ENCODE measurements at places on chromosomes 2 and 18. TPM values are rescaled to one million over a fixed set of nuclear protein-coding genes. Genes with fewer than 3 reads are reported as not detected.

GRCh38 chr2:116754381-116755101 lies 1060.0 kb upstream of the DDX18 start:
- no peak for DNase-seq

- no peak for DNase-seq
Measured at GRCh38 chr2:226699321-226699720, 100.3 kb downstream of the IRS1 start.

GRCh38 chr18:48493434-48494230 lies 45.2 kb upstream of the CTIF start:
- peak; percentile 24 for DNase-seq

GKN1 gene
- not detected for total RNA-seq

- no peak for DNase-seq
Measured at GRCh38 chr18:919078-919477, 14.4 kb downstream of the ADCYAP1 start.

DNA sequence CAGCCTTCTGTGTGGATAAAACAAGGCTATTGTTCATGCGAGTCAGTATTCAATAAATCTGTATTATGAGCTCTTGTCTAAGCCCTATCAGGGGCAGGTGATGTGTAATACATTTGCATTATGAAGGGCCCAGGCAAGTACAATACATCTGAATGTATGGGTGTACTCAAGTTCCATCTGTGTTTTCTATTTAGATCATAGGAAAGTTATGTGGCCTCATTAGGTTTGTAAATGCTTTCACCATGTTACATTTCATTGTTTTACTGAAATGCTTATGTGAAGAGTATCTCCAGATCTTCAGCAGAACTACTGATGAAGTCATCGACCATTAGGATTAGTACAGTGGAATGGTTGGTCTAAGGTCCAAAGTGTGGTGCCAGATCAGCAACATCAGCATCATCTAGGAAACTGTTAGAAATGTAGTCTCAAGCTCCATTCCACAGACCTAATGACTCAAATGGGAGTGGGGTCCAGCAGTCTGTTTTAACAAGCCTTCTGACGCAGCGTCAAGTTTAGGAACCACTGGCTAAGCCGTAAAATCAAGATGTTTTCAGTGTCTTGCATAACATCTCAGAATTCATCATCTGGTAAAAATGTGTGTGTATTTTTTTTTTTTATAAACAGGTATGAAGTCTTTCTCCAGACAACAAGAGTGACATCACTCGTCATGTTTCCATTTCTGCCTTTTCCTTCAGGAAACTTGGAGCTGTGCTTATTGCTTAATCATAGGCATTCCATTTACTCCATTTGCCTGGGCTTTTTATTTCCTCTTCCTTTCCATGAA lies 80.5 kb downstream of the LYPD6 start:
- no peak for DNase-seq

FECH gene
- 36.3 TPM for total RNA-seq

DNA sequence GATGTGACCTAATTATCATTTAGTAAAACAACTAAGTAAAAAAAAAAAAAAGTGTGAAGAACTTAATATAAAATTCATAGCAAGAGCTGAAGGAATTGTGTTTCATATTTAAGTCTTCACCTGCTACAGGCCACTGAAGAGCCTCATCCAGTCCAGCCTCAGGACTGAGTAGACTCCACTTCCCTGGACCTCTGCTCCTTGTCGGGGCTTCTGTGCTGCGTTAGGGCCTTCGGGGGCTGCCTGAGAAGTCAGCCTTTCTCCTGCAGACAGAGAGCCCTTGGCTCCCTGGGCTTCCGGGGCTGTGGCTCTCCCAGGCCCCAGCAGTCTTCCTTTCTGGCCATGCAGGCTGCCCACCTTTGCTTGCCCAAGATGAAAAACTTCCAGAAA lies 95.5 kb downstream of the MTCL1 start:
- DNase-seq, result peak; percentile 7

DNA sequence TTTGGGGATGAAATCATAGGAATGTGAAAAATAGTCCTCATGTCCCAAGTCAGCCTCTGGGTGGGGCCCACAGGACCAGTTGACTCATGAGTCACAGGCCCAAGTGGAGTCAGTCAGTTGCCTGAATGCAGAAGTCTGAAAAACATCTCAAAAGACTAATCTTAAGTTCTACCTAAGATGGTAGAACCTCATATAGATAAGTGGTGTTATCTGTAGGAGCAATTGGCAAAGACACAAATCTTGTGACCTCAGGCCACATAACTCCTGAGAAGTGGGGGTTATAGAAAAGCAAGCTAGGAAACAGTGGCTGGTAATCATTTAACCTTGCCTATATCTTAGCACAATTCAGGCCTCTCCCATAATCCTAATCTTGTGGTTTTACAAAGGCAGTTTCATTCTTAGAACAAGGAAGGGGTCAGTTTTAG lies 257.1 kb upstream of the SPOPL start:
- DNase-seq, result peak; percentile 1

DNA sequence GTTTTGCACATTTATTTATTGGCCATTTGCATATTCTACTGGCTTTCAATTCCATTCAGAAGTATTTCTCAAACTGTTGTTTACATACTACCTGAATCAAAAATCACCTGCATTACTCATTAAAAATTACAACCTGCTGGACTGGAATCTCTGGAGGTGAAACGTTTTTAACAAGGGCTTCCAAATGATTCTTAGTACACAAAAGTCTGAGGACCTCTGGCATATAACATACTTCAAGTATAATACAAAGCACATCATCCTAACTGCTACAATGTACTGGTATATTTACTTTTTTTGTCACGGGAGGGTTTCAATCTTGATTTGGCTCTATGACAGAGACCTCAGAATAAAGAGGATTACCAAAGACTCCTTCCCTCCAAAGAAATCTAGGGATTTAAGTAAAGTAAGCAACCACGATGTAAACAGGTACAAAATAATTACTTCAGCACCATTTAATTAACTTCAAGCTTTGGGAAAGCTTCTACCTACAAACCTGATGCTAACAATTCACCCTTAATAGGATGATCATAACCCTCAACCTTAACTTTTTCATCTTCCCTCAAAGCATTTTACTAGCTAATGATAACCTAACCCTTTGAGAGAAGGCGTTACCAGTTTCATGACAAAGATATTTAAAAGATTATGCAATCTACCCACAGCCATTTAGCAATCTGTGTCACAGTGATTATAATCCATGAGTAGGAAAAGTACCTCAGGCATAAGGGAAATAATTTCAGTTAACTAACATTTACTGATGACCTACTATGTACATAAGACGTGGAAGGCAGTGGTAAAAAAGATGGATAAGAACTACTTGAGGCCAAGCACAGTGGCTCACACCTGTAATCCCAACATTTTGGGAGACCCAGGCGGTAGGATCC lies 24.7 kb downstream of the ATAD2B start:
- DNase-seq, result no peak

GRCh38 chr18:7898181-7898580 lies 331.1 kb downstream of the PTPRM start:
- DNase-seq, result no peak

GPBAR1 gene
- not detected for total RNA-seq

DNA sequence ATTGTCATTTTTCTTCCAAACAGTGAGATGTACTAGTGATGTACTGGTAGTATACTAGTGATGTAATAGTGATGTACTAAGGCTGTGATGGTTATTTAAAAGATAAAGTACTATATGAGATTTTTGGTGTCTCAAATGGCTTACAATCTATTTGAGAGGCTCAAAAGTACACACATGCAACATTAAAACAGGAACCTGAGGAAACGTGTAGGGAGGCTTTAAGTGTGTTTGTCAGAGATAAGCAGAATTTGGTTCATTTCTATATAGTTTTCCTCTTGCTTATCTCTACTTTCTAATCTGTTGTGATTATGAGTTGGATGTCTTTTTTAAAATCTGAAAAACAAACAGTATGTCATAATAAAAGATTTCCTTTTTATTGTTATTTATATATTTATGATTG lies 100.9 kb upstream of the SERTAD2 start:
- DNase-seq, result no peak

OTX1 gene
- total RNA-seq, result under 0.01 TPM

OR6B2 gene
- total RNA-seq, result not detected

DNA sequence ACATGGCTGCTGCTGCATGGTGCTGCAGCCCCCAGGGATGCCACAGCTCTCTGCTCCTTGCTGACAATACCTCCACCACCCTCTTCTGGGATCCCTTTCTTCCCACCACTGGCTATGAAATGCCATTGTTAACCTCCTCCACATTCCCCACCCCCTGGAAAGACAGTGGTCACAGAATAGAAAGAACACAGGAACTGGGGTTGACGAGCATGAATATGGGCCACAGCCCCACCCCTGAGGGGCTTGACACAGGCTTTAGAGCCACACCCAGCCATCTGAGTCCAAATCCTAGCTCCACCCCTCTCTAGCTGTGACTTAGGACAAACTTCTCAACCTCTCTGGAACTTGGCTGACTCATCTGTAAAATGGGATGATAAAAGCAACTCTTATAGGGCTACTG lies 47.3 kb downstream of the TMEM163 start:
- DNase-seq, result no peak

DNA sequence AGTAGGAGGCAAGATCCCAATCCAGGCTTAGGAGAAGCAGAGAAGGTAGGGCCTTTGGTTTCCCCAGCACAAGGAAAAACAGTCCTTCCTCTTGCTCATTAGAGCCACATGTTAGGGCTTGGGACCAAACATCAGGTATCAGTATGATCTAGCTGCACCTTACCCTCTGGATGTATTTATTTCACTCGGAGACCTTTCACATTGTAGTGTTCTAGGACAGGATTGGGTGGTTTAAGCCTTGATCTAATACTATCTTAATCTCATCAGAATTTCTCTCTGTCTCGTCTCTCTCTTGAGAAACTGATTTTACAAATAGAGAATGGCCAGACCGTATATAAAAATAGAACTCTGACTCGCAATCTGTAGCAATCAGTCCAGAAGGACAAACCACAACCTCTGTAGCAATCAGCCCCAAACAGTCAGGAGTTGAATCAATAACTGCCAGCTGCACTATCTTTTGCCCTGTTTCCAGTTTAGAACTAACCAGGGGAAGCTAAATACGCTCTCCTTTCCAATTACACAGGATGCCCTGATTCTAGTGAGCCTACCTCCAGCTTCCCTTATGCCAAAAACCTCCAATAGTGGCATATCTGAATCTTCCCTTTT lies 207.1 kb downstream of the TDRD15 start:
- DNase-seq, result no peak

DNA sequence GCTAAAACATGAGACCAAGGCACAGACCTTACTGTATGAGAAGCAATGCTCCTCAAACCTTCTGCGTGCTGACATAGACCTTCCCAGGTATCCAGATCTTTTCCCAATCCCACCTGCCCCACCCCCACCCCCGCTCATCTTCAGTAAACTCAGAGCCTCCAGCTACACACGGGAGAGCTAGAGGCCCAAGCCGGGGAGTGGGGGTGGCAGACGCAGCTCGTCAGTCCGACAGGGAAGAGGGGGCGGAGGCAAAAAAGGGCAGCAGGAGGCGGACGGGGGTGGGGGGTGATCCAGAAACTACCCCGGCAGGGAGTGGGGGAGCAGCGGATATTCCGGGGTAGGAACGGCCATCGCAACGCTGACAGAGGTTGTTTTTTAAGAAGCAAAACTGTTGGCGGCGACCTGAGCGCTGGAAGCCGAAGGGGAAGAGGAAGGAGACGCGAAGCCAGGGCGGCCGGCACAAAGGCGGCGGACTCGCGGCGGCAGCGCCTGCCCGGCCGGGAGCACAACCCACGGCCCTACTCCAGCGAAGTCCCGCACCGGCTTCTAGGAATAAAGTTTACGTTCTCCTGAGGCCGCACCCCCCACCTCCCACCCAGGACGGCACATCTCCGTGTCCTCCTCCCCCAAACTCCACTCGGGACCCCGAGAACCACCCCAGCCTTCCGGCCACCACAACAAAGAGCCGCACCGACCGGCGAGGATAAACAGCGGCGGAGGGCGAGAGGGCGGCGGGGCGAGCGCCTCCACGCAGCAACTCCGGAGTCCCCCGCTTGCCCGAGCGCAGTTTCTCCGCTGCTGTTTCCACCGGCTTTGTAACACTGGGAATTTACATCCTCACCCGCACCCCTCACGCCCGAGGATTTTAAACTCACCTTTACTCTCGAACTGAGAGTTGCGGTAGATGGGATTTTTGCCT lies 722 bp downstream of the BAZ2B start:
- peak; percentile 95 for DNase-seq

DNA sequence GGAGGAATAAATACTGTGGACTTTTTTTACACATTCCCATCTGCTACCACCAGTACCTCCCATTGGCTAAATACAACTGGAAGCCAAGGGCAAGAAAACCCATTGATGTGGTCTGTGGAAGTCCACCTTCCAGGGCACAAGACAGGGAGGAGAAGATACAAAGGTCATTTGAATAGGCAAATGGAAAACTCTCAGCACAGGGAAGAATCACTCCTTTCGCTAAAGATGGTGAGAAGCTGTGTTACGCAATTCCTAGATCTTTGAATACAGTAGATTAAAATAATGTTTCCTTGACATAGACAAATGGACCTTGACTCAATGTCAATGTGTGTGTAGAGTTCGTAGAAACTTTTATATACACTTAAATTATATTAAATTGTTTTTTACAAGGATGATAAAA lies 70.9 kb upstream of the ERBB4 start:
- DNase-seq, result no peak

- no peak for DNase-seq
Measured at GRCh38 chr2:155080373-155080772, 381.9 kb downstream of the KCNJ3 start.

SMAD7 gene
- 3.1 TPM for total RNA-seq

ECEL1 gene
- total RNA-seq, result not detected

MC5R gene
- total RNA-seq, result not detected

IRS1 gene
- total RNA-seq, result under 0.01 TPM

SLC4A5 gene
- total RNA-seq, result 0.20 TPM

FLACC1 gene
- total RNA-seq, result 0.60 TPM

MC4R gene
- not detected for total RNA-seq

ZNF892 gene
- total RNA-seq, result 4.8 TPM

DNA sequence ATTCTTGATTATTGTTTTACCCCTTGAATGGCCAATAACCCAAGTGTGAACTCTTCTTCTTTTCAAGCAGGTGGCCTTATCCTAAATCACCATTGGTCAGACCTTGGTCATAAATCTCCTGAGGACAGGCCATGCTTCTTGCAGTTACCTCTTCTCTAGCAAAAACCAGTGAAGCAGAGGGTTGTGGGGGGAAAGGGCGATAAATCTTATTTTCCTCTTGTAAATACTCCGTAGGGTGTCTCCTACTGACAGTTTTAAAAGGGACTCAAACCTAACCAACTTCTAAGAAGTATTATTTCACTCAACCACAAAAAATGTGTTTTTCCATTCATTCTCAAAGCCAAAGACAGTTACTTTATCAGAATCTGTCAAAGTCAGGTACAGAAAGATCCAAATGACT lies 168.1 kb upstream of the RMP24 start:
- no peak for DNase-seq

DNA sequence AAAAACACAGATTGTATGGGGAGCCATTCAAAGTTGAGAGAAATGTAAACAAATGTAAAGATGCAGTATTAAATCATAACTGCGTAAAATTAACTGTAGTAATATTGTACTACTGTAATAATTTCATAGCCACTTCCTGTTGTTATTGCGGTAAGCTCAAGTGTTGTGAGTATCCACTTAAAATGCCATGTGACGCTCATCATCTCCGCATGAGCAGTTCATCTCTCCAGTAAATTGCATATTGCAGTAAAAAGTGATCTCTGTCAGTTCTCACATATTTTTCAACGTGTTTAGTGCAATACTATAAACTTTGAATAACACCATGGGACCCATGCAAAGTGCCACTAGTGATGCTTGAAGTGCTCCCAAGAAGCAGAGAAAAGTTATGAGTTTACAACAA lies 41.8 kb upstream of the SP3 start:
- DNase-seq, result no peak
